ENCODE measurements at places on chromosomes 4 and X.

- DNase-seq = no peak
Measured at GRCh38 chr4:56106180-56107147, 157.7 kb downstream of the CEP135 start.

DNA sequence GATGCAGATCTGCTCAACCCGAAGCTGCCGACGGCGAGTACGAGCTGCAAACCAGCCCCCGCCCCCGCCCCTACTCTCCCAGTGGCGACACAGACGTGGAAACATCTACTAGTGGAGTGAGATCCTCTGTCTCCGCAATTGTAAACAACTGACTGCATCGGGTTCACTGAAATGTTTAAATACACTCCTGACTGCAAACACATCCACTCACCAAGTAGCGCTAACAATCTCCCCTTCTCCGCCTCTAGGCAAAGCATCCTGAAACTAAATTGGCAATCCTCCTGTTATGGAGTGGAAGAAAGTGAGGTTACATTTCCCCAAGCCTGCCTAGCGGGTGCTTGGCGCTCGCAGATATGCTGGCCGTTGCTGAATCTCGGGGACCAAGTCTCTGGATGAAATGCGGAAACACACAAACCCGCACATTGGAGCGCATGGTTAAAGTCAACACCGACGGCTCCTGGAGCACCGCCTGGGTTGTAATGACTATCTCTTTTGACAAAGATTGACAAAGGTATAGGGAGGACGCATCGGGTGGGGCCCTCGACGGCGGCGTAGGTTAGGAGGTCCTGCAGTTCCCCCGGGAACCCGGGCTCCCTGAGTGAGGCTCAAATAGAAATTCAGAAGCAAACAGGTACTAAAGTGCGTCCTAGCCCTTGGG, 117.0 kb upstream of the TEX13C start:
- peak; percentile 62 for DNase-seq

DNA sequence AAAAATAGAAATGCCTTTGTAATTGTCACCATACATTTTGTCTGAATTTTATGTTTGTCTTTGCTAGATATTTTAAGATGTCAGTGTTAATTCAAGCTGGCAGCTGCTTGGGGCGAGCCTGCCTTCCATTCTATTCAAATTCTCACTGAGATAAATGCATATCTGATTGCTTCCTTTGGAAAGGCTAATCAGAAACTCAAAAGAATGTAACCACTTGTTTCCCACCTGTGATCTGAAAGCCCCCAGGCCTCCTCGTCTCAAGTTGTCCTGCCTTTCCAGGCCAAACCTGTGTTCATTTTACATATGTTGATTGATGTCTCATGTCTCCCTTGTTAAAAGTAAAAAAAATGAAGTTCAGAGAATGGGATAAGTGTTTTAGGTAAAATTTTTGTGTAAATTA, 318.7 kb upstream of the TECRL start:
- DNase-seq = no peak

- no peak for DNase-seq
Measured at GRCh38 chrX:40272776-40273175, 175.0 kb upstream of the BCOR start.

DNA sequence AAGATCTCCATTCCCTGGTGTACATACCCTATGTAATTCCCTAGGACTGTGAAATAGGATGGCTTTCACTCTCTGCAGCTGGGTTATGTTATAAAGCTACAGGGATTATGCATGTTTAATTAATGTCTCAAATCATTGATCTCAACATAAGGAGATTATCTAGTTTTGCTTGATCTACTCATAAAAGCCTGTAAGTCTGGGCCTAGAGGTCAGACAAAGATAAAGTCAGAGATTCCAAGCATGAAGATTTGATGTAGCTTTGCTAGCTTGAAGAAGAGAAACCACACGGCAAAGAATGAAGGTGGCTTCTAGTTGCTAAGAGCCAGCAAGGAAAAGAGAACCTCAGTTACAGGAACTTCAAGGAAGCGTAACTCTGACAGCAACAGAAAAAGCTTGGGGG, 456.9 kb downstream of the CCSER1 start:
- no peak for DNase-seq

- no peak for DNase-seq
Measured at GRCh38 chr4:112213856-112214255, 17.7 kb upstream of the AP1AR start.

- no peak for DNase-seq
Measured at GRCh38 chrX:139559383-139560042, 29.0 kb downstream of the F9 start.

- DNase-seq = no peak
Measured at GRCh38 chrX:123797543-123798447, 62.1 kb upstream of the XIAP start.

GRCh38 chrX:136870064-136870463, 10.5 kb downstream of the RBMX start:
- DNase-seq = no peak

- DNase-seq = no peak
Measured at GRCh38 chr4:93730760-93731159, 97.8 kb upstream of the ATOH1 start.

GRCh38 chr4:1855333-1856070, 454 bp downstream of the LETM1 start:
- no peak for DNase-seq

GRCh38 chrX:109952985-109953905, 49.7 kb upstream of the TMEM164 start:
- no peak for DNase-seq

DNA sequence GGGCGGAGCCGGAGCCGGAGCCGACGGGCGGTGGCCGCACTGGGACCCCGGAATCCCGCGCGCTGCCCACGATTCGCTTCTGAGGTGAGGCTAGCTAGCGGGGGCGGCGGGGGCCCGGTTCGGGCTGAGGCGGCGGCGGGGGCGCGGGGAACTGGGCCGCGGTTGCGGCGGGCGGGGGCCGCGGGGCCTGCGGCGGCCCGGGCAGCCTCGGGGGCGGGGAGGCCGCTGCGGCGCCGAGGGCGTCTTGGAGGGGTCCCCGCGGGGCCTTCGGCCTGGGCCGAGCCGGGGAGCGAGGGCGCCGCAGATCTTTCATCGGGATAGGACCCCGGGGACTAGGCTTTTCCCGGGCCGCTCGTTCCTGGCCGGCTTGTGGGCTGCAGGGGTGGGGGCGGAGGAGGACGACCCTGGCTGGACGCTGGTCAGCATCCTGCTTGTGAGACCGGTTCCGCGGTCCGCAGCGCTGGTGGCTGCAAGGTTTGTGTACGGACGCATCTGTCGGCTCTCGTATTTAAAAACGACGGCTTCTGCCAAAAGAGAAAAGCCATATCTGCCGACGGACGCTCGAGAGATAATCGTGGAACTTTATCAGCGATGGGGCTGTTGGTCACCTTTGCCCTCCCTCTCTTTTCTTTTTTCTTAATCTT, 419 bp downstream of the ADD1 start:
- DNase-seq = peak; percentile 75

DNA sequence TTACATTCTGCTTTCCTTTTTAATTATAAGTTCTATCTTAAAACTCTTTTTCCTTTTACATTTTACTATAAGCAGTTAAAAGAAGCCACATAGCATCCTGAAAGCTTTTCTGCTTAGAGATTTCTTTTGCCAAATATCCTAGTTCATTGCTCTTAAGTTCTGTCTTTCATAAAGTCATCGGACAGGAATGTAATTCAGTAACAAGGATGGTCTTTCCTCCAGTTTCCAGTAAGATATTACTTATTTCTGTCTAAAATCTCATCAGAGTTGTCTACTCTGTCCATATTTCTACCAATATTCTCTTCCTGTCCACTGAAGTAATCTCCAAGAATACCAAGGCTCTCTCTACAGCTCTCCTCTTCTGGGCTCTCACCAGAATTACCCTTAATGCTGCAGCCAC, 37.5 kb upstream of the ADH1C start:
- no peak for DNase-seq
